ENCODE measurements at places on chromosomes 1 and 21.

DNA sequence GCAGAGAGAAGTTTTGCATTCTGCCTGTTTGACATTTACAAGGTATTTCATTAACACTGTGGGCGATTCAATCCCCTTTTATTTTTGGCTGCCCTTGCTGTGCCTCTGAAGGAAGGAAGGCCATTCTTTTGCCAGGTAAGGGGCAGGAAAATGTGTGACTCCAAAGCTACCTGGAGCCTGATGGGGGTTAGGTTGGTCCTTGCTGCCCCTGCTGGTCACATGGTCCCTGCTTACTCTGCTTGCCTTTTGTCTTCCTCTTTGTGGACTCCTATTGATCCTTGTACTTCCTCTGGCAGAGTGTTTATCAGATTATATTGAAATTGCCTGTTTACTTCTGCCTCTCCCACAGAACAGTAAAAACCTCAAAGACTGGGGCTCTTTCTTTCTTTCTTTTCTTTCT lies 65.7 kb downstream of the ST6GALNAC3 start:
- DNase-seq: no peak

- DNase-seq: no peak
Measured at GRCh38 chr21:44854391-44854663, 19.2 kb downstream of the PTTG1IP start.

DNA sequence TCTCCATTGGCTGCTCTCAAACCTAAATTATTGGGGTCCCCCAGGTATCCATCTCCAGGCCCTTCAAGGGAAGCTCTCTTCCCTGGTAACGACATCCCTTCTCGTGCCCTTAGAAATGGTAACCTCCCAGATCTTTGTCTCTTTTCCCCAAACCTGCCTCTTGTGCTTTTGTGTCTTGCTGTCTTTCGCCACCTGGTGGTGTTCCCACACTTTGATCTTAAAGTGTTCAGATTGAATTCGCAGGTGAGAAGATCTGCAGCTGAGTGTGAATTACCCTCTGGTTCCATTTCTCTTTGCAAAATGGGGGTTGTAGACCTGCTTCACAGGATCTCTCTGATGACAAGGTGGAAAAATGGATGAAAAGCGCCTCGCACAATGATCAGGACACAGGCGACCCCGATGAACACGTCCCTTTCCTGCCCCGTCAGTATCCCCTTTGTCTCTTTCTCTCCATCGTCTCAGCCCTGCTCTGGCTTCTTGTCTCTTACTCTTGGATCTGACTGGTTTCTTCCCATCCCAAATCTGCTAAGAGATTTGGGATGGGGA lies 53.1 kb downstream of the DOP1B start:
- DNase-seq: no peak

GRCh38 chr1:210777914-210778313 lies 356.0 kb downstream of the KCNH1 start:
- no peak for DNase-seq

DNA sequence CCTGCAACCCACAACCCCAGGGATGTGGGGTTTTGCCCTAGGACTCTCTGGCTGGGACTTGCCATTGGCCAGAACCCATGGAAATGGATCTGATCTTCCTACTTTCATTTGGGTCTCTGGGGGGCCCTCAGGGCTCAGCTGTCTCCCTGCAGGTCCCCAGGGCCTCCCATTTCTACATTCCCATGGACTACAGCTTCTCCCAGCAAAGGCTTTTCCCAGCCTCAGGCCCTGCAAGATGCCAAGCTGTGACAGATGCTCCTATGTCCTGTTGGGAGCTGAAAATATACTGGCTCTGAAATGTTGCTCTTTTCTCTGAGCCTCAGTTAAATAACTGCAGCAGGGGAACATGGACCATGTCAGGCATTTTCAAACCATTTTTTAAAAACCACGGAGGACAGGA lies 99.5 kb upstream of the IGSF21 start:
- no peak for DNase-seq

GRCh38 chr1:58727364-58727763 lies 27.5 kb upstream of the MYSM1 start:
- no peak for DNase-seq

DNA sequence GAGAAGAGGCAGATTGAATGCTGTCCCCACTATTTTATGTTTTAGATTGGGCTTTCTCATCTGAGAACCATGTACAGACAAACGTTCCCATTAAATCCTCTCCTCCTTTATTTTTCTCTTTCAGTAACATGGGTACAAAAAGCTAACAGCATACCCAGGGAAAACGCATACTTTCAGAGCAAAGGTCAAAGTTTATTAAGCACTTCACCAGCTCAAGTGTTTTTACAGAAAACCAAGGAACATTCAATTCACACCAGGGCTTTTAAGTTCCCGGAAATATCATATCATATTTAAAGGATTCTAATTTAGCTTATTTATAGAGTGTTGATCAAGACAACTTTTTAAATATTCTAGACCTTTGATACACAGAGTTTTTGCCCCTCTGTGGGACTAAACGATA lies 271.5 kb upstream of the C1orf87 start:
- DNase-seq: no peak

- DNase-seq: no peak
Measured at GRCh38 chr1:168468042-168468809, 75.6 kb downstream of the XCL2 start.

DNA sequence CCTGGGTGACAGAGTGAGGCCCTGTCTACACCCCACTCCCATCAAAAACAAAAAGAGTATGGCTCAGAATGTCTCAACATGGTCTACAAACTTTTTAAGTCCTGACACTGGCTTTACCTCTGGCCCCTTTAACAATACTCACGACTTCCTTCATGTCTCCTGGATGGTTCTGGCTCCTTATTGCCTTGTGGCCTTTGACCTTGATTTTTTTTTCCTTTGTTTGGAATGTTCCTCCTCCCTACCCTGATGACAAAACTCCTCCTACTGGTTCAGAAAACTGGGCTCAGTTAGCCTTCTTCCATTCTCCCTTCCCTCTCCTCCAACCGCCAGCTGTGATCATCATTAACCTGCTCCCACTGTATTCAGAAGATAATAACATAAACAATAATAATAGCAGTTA lies 4.6 kb upstream of the SOAT1 start:
- no peak for DNase-seq

- no peak for DNase-seq
Measured at GRCh38 chr1:55402671-55403464, 187.7 kb upstream of the USP24 start.

GRCh38 chr1:206900149-206900548 lies 2.9 kb downstream of the IL24 start:
- no peak for DNase-seq

DNA sequence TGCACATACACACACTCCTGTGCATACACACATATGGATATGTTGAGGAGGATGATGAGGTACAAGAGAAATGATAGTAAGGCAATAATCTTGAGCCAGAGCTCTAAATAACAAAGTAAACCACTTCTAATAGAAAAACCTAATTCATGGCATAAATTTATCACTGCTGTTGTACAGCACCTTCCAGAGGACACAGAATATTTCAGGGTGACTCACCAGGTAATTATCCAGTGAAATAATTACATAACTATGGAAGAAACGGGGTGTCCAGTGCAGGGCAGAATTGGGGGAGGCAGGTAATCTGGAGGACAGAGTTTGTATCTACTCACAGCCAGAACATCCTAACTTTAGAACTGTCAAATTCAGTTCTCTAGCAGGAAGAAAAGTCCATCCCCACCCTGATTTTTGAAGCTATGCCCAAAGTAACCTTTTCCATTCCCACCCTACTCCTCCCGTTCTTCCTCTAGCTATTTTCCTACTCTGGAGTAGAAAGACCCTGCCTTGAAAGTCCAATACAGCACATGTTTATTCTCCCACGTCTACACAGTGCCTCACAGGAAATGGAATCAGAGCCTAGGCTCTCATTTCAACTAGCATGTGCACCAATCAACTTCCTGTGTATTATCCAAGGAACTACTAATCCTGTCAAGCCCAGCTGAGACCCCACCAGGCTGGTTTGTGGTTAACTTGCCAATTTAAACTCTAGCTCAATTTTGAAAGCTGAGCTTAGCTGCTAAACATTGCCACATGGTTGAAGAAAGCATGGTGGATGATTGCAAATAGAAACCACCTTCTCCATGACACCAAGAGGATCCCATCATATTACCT lies 96.6 kb downstream of the PTPN14 start:
- DNase-seq: no peak

DNA sequence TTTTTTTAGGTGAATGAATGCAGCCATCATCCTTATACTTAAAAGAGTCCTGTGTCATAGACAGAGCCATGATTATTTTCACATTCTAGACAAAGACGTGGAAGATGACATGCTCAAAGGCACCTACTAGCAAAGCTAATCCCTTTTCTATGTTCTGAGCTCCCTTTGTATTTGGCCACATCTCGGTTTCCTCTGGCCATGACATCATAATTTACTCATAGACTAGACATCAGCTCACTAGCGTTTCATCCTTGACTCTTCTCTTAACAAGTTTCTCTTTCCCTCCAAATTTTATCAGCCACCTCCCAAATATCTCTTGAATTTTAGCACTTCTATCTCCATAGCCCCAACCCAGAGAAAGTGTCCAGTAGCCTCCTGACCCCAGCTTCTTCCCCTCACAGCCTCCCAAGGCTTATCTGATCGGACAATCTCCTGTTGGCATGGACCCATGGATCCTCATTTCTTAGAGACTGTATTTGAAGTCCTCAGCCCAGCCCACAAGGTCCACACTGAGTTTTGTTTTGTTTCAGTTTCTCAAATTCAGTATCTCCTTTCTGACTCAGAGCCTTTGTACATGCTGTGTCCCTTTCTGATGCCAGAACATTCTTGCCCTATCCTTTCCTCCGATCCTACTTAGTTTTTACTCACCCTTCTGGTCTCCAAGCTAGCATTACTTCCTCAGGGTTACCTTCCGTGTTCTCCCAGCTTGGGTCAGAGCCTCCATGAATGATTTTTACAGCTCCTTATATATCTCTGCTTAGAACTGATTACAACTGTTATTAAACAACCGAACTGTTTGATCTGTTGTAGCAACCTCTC lies 33.0 kb upstream of the EPS8L3 start:
- DNase-seq: no peak

DNA sequence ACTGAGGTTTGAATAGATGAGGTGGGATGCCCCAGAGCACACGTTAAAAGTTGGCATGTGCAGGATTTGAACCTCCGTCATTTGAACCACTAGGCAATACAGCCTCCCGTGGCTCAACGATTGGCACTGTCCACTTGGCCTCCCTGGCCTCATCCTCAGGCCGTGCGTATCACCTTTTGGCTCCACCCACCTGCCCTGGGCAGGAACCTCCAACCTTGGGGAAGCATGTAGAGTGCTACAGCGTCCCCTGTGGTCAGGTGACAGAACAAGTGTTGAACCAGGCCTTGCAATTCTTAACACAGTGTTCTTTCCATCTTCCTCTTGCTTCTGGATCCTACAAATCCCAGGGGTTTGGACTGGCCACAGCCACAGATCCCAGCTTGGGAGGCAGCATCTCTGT lies 112.6 kb downstream of the PAX7 start:
- DNase-seq: no peak

DNA sequence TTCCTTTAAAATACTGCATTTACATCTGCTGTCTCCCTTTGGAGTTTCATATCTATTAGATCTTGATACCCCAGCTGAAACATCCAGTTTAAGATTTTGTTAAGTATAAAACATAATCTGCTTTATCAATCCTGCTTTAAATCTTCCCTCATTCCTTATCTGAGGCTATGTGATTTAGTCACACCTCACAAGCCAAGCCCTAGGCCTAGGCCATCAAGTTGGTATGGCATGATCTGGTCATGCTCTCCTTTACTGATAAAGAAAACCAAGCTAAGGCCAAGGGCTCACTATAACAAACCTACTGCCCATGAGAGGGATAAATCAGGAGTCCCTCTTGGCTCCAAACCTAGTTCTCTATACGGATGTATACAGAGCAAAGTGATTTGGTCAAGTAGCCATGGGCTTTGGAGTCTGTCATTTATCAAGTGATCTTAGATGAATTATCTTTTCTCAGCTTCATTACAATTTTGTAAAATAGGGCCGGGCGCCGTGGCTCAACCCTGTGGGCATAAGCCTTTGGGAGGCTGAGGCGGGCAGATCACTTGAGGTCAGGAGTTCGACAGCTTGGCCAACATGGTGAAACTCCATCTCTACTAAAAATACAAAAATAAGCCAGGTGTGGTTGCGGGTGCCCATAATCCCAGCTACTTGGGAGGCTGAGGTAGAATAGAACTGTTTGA lies 22.8 kb downstream of the ENSA start:
- no peak for DNase-seq

DNA sequence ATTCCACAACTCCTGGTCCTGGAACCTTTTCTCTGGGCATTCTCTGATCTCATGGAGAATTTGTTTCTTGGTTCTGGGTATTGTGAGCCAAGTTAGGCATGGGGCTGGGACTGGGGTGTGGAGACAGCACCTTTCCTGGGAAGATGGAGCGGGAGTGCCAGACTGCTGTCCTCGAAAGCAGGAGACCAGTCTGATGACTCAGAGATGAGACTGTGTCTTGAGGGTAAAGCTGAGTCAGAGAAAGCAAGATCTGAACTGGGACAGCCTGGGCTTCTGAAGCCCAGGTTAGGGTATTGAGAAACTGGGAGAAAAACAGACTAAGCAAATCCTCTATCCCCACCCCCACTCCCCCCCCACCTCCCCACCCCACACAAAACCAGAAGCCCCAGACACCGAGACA lies 2.2 kb upstream of the KANK4 start:
- DNase-seq: no peak
